ENCODE measurements at places on chromosomes 2 and 18. TPM values are rescaled to one million over a fixed set of nuclear protein-coding genes. Genes with fewer than 3 reads are reported as not detected.

OR6B2 gene
- total RNA-seq, result not detected

TCF7L1 gene
- 117 TPM for total RNA-seq

TMEM163 gene
- 0.66 TPM for total RNA-seq

NR4A2 gene
- total RNA-seq, result 1.5 TPM

CCL20 gene
- not detected for total RNA-seq

PLB1 gene
- total RNA-seq, result not detected

DUSP11 gene
- total RNA-seq, result 21.4 TPM

C2orf72 gene
- total RNA-seq, result 1.0 TPM

ATP6V1C2 gene
- 1.2 TPM for total RNA-seq

KIF5C gene
- total RNA-seq, result 52.9 TPM

TNFAIP6 gene
- total RNA-seq, result 0.81 TPM

DCDC2C gene
- total RNA-seq, result not detected

MYO5B gene
- total RNA-seq, result 9.3 TPM

SERPINB7 gene
- not detected for total RNA-seq

RMND5A gene
- total RNA-seq, result 48.8 TPM

TDRD15 gene
- not detected for total RNA-seq

NDUFB3 gene
- 59.6 TPM for total RNA-seq

GKN1 gene
- total RNA-seq, result not detected
